NCI-H1048 (cell line): ENCODE measurements at places on chromosomes 2 and 18.

DNA sequence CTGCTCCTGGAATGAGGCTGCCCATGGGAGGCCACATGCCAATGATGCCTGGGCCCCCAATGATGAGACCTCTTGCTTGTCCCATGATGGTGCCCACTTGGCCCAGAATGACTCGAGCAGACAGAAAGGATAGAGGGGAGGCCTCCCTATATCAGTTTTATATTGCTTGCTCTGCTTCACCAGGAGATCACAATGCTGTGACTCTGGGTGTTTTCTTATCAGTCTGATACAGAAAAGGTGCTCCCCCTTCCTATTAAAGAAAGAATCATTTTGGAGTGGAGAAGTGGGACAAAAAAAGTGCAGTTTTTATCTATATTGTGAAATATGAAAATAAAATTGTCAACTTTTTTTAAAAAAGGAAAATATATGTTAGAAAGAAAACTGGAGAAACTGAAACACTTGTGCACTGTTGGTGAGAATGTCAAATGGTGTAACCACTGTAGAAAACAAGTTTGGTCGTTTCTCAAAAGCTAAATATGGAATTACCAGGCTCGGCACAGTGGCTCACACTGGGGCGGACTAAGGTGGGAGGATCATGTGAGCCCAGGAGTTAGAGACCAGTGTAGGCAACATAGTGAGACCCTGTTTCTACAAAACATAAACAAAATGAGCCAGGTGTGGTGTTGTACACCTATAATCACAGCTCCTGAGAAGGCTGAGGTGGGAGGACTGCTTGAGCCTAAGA lies 21.8 kb downstream of the LPIN2 start:
- DNase-seq = no peak

- no peak for DNase-seq
Observed at GRCh38 chr18:55144193-55144930, 185.1 kb upstream of the CCDC68 start.

DNA sequence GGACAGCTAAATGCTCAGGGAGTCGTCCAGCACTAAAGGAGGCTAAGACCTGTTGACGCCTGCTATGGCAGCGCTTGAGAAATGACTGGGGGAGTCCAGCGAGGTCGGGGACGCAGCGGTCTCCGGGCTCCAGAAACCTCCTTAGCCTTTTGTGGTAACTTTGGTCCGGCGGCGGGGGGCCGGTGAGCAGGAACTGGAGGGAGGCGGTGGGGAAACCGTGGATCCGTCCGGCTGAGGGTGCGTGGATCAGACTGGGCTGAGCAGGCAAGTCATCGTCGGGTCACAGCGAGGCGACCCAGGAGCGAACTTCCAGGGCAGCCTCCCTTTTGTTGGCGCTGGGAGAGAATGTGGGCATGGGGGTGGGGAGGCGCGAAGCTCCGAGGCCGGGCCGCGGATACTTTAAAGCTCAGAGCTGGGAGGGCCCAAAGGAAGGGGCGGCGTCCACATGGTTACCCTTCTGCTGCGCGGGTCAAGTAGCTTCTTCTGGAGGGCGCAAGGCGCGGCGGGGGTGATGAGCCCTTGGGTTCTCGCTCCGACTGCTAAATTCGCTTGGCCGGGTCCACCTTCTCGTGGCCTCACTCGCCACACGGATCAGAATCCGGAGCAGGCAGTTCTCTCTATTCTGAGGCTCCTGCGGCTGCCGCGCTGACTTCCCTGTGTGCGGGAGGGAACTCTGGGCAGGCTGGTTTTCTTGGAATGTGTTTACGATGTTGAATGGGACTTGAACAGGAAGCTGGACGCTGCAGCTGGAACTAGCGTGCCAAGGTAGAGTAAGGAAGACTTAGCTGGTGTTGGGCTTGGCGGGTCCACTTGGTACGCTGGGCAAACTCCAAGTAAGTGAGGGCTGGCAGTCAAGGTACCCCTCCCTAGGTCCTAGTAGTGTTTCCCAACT lies 920 bp downstream of the GULP1 start:
- no peak for DNase-seq

DNA sequence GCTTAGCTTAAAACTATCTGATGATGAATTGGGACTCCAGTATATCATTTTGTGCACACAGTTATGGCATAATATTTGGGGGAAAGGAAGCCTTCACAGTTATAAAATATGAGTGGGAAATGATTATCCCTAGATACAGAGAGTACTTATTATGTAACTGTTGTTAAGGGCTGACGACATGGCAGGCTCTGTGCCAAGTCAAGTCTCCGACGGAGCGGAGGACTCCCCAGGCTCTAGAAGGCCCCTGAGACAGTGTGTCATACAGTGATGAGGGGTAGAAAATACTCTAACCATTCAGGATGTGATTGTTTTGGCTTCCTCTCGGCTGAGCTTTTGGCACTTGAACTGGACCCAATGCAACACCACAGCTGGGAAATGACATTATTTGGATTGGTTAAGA lies 211.8 kb downstream of the SLC8A1 start:
- DNase-seq = no peak

- no peak for DNase-seq
Observed at GRCh38 chr2:156434461-156435291, 1.5 kb upstream of the GPD2 start.

DNA sequence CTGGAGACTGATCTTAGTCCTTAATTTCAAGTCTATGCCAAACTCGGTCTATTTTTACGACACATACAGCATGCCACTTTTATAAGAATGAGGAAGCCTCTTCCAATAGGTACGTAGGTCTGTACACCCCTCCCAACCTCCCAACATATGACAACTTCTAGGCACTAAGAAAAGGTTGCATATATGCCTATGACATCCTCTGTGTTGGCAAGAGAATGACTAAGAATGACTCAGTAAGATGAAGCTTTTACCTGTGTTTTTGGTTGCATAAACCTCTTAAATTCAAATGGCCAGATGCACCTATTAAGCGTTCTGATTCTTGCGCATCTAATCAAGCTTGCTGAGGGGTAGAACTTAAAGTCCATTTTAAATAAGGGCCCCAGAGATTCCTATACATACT lies 586.4 kb upstream of the ZEB2 start:
- DNase-seq = no peak

DNA sequence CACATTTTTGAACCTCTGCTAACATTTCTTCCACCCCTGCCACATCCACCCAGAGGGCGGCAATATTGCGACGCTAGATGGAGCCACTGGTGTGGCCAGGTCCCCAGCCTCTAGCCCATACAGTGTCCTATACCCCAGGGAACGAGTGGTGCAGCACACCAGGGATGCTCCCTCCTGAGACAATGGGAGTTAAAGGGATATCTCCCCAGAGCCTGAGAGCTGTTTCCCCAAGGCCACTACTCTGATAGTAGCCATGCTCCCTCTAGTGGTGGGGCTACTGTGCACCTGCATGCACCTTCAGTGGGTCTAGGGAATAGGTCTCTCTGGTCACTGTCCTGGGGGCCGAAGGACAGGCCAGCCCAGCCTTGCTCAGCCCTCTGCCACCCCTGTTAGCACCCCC lies 336.4 kb upstream of the FSHR start:
- peak; percentile 18 for DNase-seq

DNA sequence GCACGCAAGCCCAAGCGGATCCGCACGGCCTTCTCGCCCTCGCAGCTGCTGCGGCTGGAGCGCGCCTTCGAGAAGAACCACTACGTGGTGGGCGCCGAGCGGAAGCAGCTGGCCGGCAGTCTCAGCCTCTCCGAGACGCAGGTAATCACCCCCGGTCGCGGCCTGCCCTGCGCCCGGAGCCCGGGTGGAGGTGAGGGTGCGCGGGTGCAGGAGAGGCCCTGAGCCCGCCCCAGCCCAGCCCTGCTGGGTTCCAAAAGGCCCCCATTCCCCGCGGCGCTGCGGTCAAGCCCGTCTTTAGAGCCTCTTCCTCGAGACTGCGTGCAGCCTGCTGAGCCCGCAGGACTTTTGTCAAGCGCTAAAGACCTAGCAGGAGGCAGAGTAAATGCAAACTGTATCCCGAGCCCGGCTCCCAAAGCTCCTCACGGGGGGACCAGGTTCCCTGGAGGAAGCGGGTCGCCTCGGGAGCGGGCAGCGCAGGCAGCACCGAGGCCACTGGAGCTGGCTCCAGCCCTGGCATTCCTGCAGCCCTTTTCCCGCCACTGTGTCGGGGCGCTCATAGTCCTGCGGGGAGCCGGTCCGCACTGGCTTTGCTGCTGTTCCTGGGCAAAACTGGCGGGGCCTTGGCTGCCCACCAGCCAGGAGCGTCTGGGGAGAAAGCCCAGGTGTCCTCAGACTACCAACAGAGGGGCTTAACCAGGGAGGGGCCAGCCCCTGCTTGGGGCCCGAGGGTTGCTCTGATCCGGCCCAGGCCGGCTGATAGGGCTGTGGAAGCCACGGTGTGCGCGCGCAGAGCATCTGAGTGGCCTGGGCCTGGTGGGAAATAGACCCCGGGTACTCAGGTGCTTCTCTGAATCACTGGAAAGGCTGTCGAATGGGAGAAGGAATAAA lies 7.3 kb downstream of the EMX1 start:
- no peak for DNase-seq

- DNase-seq = no peak
Observed at GRCh38 chr2:14480906-14481305, 151.6 kb upstream of the LRATD1 start.

DNA sequence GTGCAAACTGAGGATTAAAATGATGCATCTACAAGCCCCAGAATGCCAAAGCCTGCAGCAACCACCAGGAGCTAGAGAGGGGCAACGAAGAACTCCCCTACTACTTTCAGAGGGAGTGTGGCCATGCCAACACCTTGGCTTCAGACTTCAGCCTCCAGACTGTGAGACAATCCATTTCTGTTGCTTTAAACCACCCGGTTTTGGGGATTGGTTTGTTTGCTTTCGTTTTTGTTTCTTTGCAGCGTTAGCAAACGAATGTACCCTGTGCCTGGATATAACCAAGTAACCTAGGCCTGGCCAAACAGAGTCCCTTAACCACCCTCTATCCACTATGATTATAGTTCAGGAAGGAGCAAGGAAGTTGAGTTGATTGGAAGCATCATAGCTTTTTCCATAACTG lies 171.2 kb upstream of the NCK2 start:
- DNase-seq = no peak

GRCh38 chr2:112001136-112001715 lies 53.8 kb upstream of the TMEM87B start:
- no peak for DNase-seq
